ENCODE measurements at places on chromosomes 16 and 17.

DNA sequence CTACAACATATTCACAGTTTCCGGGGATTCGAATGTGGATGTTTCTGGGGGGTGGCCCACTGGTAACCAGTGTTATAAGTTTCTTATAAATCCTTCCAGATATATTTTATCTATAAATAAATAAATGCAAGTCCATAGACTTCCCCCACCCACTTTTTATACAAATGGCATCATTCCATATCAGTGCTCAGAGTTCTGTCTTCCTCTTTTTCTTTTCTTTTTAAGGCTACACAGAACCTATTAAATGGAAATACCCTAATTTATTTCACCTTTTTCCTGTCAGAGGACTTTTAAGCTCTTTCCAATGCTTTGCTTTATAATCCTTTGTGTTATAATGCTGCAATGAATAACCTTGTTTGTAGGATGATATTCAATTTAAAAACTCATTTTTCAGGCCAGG lies 3.8 kb downstream of the LGALS9 start:
- DNase-seq, result no peak

GRCh38 chr16:77424871-77425604 lies 9.8 kb downstream of the ADAMTS18 start:
- no peak for DNase-seq

DNA sequence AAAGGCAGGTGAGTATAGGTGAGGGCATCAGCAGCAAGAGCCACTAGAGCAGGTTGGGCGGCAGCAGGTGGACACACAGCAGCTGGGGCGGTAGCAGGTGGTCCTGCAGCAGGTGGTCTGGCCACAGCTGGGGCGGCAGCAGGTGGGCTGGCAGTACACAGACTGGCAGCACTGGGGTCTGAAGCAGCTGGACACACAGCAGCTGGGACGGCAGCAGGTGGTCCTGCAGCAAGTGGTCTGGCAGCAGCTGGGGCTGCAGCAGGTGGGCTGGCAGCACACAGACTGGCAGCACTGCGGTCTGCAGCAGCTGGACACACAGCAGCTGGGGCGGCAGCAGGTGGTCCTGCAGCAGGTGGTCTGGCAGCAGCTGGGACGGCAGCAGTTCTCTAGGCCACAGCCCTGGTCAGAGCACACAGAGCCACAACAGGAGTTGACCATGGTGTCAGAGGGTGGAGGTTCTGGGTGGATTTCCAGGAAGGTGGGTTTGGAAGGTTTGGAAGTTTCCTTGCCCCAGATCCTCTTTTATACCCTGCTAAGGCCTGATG lies at the start of gene KRTAP4-2:
Gene KRTAP4-2 (minus strand): TSS at position 495 of the 545 bp plus-strand sequence. CDS start 57 bp downstream, at position 438.
- no peak for DNase-seq

GRCh38 chr17:74639704-74640151 lies 16.2 kb upstream of the CD300E start:
- no peak for DNase-seq

GRCh38 chr16:15846510-15846909 lies 10.3 kb downstream of the MYH11 start:
- DNase-seq, result no peak

DNA sequence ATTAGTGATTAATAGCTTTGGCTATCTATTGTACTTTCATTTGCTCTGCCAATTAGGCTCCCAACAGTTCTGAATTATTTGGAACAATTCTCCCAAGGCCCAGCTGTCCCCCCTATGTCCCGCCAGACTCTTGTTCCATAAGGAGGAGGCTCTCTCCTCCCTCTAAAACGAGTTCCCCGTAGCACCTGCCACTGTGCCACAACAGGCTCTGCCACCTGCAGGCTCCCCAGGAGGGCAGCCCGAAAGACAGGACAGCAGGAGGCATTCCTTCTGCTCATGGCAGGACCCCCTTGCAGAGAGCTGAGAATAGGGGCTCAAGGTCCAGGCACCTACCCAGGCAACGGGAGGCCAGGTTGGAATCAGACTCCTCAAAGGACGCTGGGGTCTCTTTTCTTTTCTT lies 9.0 kb downstream of the PITPNM3 start:
- no peak for DNase-seq

GRCh38 chr17:73717690-73718089 lies 73.4 kb upstream of the SDK2 start:
- no peak for DNase-seq

DNA sequence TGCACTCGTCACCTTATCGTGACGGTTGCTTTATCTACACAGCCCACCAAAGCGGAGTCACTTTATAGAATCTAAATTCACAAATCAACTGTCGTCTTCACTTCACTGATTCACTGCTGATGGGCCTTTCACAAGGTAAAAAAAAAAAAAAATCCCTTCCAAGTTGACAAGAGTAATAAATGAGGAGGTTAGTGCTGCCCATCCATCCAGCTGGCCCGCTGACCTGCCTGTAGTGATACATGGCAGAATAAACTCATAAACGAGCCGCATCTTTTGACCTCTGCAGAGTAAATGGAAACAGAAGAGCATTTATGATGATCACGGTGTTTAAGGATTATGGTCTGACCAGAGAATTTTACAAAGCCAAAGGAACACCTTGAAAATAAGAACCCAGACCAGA lies 227.3 kb upstream of the IRX5 start:
- DNase-seq, result no peak

DNA sequence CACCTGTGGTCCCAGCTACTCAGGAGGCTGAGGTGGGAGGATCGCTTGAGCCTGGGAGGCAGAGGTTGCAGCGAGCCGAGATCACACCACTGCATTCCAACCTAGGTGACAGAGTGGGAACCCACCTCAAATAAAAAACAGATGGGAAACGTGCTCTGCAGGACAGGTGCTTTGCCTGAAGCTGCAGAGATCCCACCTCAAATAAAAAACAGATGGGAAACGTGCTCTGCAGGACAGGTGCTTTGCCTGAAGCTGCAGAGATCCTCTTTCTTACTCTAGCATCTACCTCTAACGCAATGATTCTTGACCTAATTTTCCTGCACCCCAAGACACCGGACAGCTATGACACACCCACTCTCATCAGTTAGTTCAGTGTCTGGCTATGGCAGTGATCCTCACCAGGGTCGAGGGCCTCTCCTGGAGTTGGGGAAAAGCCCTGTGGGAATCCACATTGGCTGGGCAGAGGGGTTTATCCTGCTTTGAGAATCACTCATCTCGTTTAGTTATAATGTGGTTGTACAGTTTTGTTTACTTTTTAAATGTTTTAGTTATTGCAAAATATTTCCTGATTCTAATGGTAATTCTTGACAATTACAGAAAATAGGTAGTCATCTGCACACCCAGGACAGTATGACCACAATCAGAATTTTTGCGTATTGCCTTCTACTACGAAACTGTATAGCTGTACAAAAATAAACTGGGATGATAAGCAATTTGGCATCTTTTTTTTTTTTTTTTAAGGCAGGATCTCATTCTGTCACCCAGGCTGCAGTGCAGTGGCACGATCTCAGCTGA lies 11.4 kb downstream of the VPS53 start:
- DNase-seq, result no peak

GRCh38 chr17:18381158-18381952 lies 3.8 kb downstream of the EVPLL start:
- DNase-seq, result no peak

GRCh38 chr17:63002625-63003024 lies 36.6 kb downstream of the TANC2 start:
- no peak for DNase-seq

DNA sequence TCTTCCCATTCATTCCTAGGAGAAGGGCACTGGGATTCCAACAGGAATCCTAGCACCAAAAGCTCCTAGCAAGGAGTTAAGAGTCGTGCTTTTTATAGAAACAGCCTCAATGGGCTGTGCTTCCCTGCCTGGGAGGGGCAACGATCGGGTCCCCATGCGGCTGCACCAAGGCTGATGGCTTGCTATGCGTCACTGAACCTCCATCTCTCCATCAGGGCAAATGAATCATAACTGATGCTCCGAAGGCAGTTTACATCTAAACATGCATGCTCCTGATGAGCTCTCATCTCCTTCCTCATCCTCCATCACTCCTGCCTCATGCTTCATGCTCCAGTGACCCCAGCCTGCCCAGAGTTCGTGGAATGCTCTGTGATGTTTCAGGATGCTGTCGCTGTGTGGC lies 270.5 kb downstream of the FOXL1 start:
- no peak for DNase-seq

DNA sequence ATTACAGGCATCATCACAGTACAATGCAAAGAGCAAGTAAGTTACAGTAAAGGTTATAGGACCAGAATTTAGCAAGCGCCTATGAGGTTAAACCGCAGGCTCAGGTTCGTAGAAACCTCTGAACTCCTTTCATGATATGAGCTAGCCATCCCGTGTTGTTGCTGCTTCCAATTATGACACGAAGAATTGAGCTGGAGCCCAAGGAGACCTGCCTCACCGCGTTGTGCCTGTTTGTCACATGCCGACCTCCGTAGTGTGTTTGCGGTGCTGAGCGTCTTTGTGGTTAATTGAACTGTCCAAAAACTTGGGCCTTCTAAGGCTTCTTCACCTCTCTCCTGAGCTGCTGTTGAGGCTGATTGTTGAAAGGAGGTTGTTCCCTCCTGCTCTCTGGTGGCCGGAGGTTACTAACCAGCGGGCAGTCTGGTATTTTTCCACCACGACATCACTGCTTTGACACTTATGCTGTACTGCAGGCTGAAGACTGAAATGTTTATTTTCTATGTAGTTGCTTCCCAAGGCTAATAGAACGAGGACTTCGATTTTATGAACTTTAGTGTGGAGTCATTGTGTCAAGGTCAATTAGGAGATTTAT lies 67.5 kb downstream of the SEC14L1 start:
- DNase-seq, result no peak

- DNase-seq, result no peak
Measured at GRCh38 chr16:70769761-70770160, 31.2 kb downstream of the VAC14 start.

- no peak for DNase-seq
Measured at GRCh38 chr16:84574191-84574590, 43.7 kb downstream of the COTL1 start.

- DNase-seq, result no peak
Measured at GRCh38 chr17:68443972-68444464, 13.3 kb downstream of the WIPI1 start.

DNA sequence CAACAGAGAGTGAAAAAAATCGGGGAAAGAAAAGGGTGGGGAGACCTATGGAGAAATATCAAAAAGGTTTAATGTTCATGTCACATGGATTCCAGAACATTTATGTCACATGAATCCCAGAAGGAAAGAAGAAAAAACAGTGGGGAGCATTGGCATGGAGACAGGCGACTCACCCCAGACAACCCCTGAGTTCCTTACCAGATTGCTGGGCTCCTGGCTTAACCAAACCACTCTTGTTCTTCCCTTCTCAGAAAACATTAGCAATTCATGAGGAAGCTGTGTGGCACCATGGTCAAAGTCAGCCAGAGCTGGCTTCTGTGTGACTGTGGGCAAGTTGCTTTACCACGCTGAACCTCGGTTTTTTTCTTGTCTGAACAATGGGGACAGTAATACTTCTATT lies 49.6 kb upstream of the CLEC19A start:
- DNase-seq, result no peak

DNA sequence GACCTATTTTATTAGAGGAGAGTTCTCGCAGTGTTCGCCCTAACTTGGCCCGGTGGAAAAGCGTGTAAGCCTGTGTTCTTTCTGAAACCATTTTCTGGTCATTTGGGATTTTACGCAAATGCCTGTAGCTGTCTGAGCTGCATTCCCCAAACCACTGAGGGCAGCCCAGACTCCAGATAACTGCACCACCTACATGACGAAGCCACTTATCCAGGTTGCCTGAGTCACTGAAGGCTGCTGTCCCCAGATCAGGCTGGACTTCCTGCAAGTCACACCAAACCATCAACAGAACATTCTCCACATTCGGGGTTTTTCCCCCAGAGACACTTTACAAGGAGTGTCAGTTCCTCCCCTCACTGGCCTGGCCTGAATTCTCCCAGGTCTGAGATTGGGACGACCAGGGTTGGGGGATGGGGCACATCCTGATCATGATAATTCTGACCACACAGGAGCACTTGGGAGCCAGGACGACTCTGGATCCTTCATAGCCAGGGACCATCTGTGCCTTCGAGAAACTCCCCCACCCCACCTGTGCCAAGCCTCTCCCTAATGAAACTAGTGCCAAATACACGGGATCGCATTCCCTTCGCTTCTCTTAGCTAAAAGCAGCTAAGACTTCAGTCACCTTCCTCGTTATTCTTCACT lies 2.3 kb downstream of the RPRML start:
- DNase-seq, result no peak

DNA sequence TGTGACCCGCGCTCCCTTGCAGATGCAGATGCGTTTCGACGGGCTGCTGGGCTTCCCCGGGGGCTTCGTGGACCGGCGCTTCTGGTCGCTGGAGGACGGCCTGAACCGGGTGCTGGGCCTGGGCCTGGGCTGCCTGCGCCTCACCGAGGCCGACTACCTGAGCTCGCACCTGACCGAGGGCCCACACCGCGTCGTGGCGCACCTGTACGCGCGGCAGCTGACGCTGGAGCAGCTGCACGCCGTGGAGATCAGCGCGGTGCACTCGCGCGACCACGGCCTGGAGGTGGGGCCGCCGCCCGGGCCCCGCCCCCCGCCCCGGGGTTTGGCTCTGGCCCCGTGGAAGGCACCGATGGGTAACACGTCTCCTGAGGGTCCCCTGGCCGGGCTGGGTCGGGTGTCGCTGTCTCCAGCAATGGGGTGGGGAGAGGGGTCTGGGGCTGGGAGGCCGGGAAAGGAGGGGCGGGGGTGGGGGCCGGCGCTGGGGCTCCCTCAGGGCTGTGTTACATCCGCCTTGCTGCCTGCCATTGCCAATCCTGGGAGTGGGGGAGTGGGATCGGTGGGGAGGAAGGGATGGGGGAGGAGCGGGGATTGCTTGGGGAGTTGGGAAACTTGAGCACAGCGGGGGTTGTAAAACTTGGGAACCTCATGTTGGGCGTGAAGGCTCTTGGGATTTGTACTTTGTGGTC lies 737 bp downstream of the NUDT16L1 start:
- DNase-seq, result no peak

DNA sequence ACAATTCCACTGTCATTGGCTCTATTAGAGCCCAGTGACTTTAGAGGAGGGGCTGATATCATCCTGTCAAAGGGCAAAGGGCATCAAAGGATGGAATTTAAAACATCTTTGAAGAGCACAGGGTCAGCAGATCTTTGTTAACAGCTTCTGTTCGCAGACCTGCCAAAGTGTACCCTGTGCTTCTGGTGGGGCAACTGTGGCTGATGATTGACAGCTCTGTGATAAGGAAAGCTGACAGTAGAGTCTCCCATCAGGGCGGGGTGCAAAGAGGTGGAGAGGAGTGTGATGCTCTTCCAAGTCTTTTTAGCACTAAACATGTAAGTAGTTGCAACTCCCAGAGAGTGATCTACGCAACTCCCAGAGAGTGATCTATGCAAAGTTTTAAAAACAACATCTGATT lies 742.1 kb upstream of the SOX9 start:
- no peak for DNase-seq

GRCh38 chr16:14501331-14502255 lies 128.5 kb downstream of the PARN start:
- DNase-seq, result no peak

- DNase-seq, result no peak
Measured at GRCh38 chr17:48770954-48771353, 42.4 kb upstream of the HOXB13 start.

DNA sequence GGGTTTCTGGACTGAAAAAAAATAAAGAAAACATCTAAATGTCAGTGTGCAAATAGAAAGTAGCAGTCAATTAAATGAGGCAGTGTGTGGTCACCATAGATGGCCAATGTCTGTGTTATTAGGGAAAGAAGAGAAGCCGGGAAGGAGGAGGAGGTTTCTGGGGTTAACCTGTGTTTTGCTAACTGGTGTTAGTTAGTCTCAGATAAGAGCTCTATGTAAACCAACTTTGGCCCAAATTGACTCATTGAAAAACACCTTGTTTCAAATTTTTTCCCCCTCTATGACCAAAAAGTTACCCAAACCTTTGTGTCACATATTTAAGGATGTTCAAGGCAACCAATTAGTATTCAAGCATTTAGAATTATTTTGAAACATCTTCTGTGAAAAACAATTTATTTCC lies 530.9 kb downstream of the MAF start:
- DNase-seq, result no peak

Measured in CMK (cell line).